ENCODE measurements at places on chromosomes 16 and 17.
A peak's percentile ranks its signal among the peaks of the same experiment; 100 is the strongest.

DNA sequence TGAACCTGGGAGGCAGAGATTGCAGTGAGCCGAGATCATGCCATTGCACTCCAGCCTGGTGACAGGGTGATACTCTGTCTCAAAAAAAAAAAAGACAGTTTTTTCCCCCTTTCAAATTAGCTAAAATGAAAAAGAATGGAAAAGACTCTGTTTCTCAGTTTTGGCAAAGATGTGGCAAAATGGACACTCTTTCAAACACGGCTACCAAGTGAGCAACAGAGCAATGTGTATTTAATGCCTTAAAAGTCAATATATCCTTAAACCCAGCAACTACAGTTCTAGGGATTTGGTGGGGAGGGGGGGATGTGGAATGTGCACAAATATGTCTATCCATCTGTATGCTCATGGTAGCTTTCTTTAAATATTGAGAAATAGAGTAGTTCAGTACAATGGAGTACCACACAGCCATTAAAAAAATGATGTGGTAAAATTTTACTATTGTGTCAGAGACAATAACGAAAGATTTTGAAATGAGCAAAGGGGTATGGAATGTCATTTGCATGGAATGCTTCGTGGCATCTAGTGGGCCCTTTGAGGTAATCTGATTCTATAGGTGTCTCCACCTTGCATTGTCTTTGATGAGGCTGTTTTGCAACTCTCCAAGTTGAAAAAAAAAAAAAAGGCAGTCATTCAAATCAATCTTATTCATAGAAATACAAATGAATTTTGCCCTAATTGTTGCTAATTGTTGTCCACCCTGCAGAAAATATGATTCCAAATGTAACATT lies 108.1 kb downstream of the AXIN2 start:
- no peak for DNase-seq

- DNase-seq, result no peak
These were observed 311.5 kb downstream of the RBFOX1 start for GRCh38 chr16:7644176-7644575.

- DNase-seq, result no peak
These were observed 32.2 kb downstream of the CHP2 start for GRCh38 chr16:23786964-23787561.

GRCh38 chr17:28549236-28550132 lies 2.9 kb downstream of the UNC119 start:
- DNase-seq, result peak; percentile 65

DNA sequence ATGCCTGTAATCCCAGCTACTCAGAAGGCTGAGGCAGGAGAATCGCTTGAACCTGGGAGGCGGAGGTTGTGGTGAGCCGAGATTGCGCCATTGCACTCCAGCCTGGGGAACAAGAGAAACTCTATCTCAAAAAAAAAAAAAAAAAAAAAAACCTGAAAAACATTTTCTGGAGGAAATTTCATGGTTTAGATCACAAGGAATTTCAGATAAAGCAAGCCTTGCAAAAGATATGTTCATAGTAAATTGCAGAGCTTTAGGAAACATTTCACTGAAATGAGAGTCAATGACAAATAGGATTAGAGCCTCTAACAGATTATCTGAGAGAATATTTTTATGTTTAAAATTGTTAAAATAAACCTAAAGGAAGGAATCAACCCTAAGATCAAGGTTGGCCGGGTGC lies 3.2 kb downstream of the TAF15 start:
- DNase-seq, result no peak

- no peak for DNase-seq
These were observed 156.0 kb downstream of the GSG1L start for GRCh38 chr16:27907457-27907972.

DNA sequence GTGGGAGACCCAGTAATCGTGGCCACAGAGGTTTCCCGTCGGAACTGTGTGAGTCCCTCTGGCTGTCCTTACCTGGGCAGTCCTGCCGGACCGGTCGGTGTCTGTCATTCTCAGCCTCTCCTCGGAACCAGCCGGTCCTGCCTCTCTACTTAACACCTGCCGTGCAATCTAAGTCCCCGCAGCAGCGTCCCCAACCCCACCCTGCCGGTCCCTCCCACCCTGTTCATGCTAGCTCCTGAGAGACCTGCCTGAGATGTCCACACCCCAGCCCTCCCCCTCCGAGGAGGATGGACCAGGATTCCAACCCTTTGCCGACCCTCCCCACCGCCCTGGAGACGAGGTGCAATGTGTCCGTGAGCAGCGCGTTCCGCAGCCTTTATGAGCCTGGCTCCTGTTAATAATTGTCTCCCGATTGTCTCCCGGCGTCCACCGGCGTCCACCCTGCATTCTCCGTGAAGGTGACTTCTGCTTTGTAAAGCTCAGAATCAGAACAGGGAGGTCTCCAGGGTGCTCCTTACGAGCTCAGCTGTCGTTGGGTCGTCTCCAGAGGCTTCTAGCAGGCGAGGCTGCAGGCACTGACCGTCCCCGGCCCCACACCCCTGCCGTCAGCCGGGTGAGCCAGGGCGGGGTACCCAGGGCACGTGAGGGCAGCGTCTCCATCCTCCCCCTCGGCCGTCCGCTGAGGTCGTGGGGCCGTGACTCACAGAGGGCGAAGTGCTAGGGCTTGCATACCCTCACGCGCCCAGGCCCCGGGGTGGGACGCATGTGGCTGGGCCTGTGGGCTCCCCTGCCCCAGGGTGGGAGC lies 10.1 kb downstream of the METRNL start:
- no peak for DNase-seq

- no peak for DNase-seq
These were observed 12.4 kb upstream of the TEX19 start for GRCh38 chr17:82346342-82347300.

- no peak for DNase-seq
These were observed 44.0 kb downstream of the IRX6 start for GRCh38 chr16:55367866-55368603.

GRCh38 chr16:57852189-57852588 lies 49.9 kb upstream of the KIFC3 start:
- DNase-seq, result no peak

GRCh38 chr16:55703003-55704001 lies 47.5 kb downstream of the SLC6A2 start:
- no peak for DNase-seq

DNA sequence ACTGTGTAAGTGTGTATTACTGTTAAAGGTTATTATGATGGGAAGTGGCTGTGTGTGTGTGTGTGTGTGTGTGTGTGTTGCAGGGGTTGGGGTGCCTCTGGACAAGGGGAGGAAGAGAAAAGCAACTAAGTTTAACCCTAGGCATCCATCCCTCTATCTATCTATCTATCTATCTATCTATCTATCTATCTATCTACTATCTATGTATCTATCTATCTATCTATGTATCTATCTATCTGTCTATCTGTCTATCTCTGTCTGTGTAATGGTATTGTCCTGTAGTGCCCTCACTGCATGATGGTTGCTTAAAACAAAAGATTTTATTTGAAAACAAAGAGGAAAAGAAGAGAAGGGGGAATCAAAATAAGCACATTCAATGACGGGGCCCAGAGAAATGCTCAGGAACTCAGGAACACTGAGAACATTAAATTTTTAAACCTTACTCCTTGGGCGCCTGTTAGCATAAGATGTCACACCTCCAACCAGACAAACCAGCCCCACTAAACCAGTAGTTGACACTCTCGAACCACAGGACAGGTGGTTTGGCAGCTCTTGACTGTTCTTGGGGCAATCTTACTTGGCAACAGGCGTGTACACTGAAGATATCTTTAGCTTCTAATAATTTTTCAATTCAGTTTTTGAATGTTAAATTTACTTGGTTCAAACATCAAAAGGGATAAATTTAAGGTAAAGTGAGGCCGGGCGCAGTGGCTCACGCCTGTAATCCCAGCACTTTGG lies 5.1 kb upstream of the RPL26 start:
- no peak for DNase-seq

GRCh38 chr17:83185023-83186002 lies 105.9 kb downstream of the METRNL start:
- peak; percentile 25 for DNase-seq

DNA sequence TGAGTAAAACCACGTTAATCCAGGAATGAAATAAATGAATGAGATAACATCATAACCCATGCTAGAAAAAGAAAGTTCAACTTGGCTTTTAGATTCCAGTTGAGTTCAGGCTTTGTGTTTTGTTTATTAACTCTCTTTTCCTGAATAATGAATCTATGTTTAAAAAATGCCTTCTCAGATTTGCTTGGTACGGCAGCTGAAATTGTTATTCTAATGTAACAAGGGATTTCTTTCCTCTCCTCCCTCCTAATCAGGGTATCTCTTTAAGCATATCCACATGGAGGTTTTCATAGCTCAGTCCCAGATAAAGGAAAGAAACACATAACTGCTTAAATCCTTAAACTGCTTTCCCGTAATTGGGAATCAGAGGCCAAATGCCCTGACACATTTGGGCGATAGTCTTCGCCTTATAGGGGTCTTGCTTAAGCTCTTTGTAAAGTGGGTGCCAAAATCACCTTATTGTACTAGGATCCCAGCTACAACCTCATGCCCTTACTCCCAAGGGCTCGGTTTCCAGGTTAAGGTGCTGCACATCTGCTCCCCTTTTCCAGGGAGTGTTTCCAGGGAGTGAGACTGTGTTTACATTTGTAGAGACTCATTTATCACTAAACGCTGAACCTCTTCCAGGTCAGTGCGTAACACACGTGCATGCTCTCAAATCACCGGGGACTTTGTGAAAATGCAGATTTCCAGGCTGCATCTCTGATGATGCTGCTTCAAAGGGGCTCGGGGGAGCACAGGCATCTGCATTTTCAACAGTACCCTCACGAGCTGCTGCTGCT lies 142.8 kb upstream of the FOXF1 start:
- DNase-seq, result no peak

DNA sequence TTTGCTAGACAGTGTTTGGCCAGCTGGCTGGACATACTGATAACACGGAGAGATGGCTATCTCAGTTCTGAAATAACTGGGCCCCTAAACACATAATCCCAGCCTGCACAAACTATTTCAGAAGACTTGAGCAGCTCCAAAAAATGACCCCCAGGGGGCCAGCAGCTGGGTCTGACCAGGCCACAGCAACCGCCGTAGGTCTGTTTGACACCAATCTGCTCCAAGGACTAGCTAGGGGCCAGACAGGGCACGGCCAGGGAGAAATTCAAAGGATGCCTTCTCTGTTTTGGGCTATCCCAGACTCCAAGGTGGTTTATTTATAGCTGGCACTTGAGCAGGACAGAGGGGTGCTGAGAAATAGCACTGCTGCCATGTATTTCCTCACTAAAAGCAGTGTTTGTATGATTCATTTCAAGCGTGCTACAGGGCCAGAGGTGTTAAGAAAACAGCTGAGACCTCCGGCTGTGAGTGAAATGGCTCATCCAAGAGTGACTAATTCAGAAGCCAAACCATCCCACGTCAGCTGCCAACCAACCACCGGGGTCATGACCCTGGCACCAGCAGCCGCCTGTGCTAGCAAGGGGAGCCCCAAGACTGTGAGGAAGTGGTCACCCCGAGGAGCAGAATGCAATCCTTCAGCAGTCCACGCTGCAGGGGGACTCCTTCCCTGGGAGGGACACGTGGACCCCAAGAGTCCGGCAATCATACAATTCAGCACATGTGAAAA lies 5.7 kb downstream of the GGA2 start:
- peak; percentile 79 for DNase-seq

- no peak for DNase-seq
These were observed 6.1 kb upstream of the CALB2 start for GRCh38 chr16:71352466-71352865.

DNA sequence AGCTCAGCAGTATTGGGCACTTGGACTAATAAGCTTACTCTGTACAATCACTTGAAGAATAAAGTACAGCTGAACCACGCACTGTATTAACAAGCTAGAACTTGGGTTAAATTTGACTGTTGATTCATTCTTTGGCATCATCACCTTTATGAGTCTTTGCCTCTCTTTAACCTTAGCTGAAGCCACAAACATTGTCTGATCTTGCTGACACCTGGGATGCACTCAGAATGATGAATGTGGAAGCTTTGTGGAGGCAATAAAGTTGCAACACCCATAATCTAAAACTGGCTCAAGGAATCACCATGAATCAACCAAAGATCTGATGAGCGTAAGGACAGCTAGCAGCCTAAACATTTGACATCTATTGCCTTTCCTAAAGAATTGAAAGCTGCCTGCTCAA lies 590.6 kb upstream of the SOX9 start:
- DNase-seq, result no peak

GRCh38 chr16:88437367-88437964 lies 15.6 kb upstream of the ZFPM1 start:
- peak; percentile 84 for DNase-seq

GRCh38 chr16:66639091-66639885 lies 34.8 kb downstream of the CMTM3 start:
- DNase-seq, result no peak

DNA sequence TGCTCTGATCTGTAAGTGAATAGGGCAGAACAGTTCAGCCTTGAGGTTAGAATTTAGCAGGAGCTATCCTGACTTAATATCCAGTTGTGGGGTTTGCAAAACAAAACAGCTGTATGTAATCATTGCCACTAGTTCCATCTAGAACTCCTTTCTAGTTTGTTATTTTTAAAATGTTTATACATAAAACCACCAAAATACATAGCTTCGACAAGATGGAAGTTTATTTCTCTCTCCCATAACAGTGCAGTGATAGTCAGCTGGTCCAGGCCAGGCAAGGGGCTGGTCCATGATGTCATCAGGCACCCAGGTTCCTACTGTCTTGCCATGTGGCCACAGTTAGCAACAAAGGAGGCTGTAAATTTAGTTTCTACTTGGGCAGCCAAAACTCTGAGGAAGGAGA lies 10.5 kb upstream of the PLK1 start:
- no peak for DNase-seq

DNA sequence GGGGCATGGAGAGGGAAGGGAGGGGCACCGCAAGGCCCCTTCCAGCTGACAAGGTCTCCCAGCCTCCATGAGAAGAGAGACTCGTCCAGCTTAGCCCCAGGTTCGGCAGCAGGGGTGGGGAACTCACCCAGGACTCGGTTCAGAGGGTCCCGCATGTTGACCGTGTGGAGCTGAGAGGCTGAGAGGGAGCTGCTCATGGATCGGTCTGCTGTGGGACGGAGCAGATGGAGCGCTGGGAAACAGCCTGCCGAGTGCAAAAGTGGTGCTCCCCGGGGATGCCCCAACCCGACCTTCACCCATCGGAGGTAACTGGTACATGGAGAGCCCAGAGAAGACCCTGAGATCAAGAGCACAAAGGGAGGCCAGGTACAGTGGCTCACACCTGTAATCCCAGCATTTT lies 4.9 kb downstream of the CSF3 start:
- DNase-seq, result no peak

DNA sequence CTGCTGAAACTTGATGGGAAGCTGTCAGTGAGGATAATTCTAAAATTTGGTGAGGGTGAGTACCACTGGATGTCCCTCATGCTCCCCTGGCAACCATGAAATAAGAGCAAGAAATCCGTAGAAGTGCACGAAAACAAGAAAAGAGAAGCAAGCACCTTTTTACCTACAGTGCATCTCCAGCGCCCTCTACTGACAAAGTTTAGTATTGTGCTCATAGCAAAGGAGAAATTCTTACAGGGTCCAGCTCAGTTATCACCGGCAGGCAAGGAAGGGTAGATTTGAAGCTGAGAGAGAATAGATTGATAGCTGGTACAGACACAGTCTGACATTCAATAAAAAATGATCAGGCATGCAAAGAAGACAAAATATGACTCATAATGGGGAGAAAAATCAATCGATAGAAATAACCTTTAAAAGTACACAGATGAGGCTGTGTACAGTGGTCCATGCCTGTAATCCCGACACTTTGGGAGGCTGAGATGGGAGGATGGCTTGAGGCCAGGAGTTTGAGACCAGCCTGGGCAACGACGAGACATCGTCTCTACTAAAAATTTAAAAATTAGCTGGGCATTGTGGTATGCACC lies 28.3 kb upstream of the TEX2 start:
- no peak for DNase-seq

GRCh38 chr16:73062001-73062616 lies 14.2 kb upstream of the ZFHX3 start:
- no peak for DNase-seq

- peak; percentile 55 for DNase-seq
These were observed 161.1 kb upstream of the CACNG5 start for GRCh38 chr17:66673668-66674276.

All from activated T-cell treated with anti-CD3 and anti-CD28 coated beads, Interleukin-2, amount 50 U/mL, for 24 hours (primary cell).